ENCODE measurements at places on chromosomes 1 and 21.

DNA sequence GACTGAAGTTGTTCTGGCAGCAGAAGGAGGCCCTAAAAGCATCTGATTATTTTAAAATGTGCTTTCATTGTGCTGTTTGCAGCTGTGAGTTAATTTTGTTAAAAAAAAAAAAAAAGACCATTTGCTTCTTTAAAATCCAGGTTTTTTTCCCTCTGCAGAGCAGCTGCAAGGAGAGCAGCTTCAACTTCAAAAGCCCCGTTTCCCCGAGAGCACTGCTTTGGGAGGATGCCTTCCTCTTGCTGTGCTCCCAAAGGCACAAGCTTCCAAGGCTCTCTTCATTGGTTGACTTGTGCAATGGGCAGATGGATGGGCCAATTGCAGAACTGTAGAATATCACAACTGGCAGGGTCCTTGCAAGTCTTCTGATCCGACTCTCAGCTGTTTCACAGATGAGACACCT, 459.2 kb upstream of the PKN2 start:
- DNase-seq = no peak

- no peak for DNase-seq
These were observed 13.7 kb upstream of the MIIP start for GRCh38 chr1:12005488-12006166.

DNA sequence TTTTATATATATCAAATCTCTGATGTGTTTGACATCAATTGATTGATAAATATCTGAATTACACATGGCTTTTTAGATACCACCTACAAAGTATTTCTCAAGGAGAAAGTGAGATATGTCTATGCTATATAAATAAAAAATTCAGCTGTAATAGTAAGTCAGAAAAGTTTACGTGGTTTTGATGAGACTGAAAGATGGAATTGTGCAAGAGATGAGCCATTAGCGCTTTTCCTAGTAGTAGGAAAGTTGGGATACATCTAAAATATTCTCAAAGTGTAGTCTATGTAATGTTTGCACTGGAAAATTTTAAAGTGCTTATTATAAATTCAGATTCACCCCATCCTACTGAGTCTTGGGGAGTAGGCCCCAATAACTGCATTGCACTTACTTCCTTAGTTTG, 49.1 kb downstream of the SGIP1 start:
- no peak for DNase-seq

DNA sequence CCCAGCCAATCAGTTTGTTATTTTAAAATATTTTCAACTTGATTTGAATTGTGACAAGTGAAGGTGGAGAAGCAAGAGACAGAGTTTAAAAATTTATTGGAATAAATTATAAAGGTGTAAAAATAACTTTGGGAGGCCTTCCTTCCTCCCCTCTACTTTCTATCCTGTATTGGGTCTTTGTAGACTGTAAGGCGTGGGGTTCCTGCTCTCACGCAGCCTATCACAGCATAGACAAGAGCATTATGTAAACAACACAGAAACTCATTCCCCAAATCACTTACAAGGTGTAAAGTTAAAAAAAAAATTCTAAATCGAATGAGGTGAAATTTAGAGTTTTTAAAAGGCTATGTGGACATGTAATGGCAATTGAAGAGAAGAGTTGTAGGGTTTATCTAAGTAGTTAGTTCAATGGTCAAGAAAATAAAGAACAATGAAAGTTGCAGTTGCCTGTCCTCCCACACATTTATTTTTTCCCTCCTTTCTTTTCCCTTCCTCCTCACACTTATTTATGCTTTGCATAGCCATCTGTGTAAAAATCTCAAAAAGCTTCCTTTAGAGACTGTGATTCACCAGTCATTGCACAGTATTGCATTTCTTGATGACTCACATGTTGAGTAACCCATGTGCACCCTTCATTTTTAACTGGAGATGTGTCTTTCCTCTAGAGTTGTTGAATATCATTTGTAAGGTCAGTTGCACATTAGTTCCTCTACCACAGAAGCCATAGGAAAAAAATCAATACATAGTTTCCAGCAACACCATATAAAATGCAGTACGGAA, 242.2 kb downstream of the PTPRC start:
- DNase-seq = no peak

DNA sequence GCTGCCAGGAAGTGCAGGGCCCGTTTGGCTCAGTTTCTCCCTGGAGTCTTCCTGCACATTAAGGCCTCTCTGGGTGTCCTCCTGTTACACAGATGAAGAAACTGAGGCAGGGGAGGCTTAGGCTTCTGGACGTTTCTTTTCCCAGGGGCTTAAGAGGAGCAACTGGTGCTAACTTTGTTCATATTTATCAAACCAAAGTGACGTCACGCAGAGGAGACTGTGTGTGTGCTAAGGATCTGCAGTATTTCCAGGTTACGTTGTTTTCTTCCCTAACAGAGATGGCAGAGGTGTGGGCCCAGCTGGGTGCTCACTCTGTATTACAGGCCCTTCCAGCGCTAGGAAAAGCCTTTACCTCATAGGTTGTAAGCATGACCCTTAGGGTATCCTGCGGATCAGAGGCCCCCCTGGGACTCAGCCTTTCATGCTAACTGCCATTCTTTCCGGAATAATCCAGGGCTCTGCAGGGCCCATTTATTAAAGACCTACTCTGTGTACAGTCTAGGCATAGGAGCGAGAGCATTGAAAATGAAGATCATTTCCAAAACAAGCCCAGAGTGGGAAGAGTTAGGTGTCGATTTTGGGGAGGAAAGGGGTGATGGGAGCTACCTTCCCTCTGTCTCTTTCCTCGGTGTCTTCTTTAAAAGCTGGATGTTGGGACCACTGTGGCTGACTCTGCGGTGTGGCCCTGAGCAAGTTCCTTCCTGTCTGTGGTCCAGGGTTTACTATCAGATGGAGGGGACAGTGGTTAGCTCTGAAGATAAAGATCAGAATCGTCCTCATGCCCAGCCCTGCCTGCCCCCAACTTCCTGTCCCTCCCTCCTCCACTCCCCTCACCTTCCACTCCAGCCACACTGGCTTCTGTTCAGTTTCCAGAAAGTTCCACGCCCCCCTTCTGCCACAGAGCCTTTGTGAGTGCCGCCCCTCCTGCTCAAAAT, 4.6 kb downstream of the AGTRAP start:
- DNase-seq = no peak

Data from gastrocnemius medialis (tissue), 4 donors.